ENCODE measurements at places on chromosomes 1 and 21.

GRCh38 chr1:93607814-93608186 lies 73.8 kb downstream of the BCAR3 start:
- H3K36me3 ChIP-seq, result no peaks in the 10 kb centered on the region
- no peaks in the 10 kb centered on the region for H3K27me3 ChIP-seq
- DNase-seq, result peak; percentile 31
- no peak overlapping the region for H3K27ac ChIP-seq
- H3K4me1 ChIP-seq, result peaks cover 2% of the 10 kb centered on the region
- H3K4me3 ChIP-seq, result no peak overlapping the region

- H3K4me3 ChIP-seq, result no peak overlapping the region
- DNase-seq, result no peak
- H3K36me3 ChIP-seq, result no peaks in the 10 kb centered on the region
- peaks cover 33% of the 10 kb centered on the region for H3K27me3 ChIP-seq
Measured at GRCh38 chr1:179745743-179746142, 2.7 kb downstream of the FAM163A start.

GRCh38 chr1:44609768-44610526 lies 64.3 kb downstream of the TMEM53 start:
- H3K36me3 ChIP-seq, result no peaks in the 10 kb centered on the region
- no peaks in the 10 kb centered on the region for H3K4me1 ChIP-seq
- DNase-seq, result no peak
- no peak overlapping the region for H3K27ac ChIP-seq
- no peaks in the 10 kb centered on the region for H3K27me3 ChIP-seq
- H3K4me3 ChIP-seq, result no peak overlapping the region

- peaks cover 22% of the 10 kb centered on the region for H3K36me3 ChIP-seq
- no peaks in the 10 kb centered on the region for H3K27me3 ChIP-seq
- peaks cover 30% of the 10 kb centered on the region for H3K4me1 ChIP-seq
- H3K27ac ChIP-seq, result no peak overlapping the region
- H3K4me3 ChIP-seq, result peak overlapping the region; percentile 93
Measured at GRCh38 chr1:231242516-231243198, 1.6 kb downstream of the GNPAT start.

DNA sequence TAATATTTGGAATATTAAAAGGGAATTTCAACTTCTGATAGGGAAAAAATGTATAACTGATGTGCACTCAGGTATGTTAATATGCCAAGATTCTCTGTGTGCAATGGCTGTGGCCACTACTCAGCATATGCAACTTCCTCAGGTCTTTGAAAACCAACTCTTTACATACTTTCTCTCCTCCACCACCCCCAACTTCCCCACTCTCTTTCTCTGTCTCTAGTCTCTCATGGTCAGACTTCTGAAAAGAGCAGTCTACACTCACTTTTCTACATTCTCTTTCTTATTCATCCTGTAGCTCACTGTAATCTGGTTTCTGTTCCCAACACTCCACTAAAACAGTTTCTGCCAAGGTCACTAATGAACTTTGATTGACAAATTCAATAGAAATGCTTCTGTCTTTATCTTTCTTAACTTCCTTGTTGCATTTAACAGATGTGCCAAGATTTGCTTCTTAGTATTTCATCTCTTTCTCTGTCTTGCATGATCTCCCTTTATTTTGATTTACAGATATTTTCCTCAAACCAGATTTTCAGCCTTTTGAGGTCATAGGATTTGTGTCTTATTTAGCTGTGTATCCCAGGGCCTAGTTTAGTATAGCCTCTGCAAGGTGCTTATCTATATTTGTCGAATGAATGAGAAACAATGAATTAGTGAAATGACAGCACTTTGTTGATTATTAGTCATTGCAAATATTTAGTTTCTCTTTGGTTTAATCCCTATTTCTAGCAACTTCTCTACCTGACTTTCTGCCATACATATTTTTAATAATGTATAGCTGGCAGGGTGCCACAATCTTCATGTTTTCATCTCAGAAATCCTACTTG lies 168.9 kb downstream of the LMO4 start:
- H3K4me1 ChIP-seq, result no peaks in the 10 kb centered on the region

DNA sequence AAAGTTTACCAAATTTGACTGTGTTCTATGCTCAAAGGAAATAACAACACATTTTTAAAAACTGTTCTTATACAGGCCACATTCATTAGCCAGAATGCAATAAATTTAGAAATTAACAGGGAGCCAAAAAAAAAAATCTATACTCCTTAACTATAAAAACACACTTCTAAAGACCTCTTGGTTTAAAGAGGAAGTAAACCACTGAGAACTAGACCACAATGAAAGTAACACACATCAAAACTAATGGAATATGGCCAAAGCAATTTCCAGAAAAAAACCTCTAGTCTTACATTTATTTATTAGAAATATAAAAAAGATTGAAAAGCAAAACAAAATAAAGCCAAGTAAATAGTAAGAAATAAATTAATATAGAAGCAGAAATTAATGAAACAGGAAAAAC lies 48.9 kb upstream of the GADD45A start:
- H3K4me3 ChIP-seq, result no peak overlapping the region
- peaks cover 4% of the 10 kb centered on the region for H3K4me1 ChIP-seq
- H3K27me3 ChIP-seq, result no peaks in the 10 kb centered on the region
- H3K36me3 ChIP-seq, result no peaks in the 10 kb centered on the region

GRCh38 chr1:27316860-27317259 lies 5.1 kb upstream of the TMEM222 start:
- no peak overlapping the region for H3K4me3 ChIP-seq
- peaks cover 8% of the 10 kb centered on the region for H3K4me1 ChIP-seq
- DNase-seq, result no peak
- H3K27ac ChIP-seq, result no peak overlapping the region
- H3K36me3 ChIP-seq, result no peaks in the 10 kb centered on the region

GRCh38 chr1:208369658-208370057 lies 125.5 kb upstream of the PLXNA2 start:
- no peak for DNase-seq
- H3K4me3 ChIP-seq, result no peak overlapping the region
- H3K27me3 ChIP-seq, result no peaks in the 10 kb centered on the region
- H3K4me1 ChIP-seq, result no peaks in the 10 kb centered on the region
- H3K36me3 ChIP-seq, result no peaks in the 10 kb centered on the region
- H3K27ac ChIP-seq, result no peak overlapping the region

DNA sequence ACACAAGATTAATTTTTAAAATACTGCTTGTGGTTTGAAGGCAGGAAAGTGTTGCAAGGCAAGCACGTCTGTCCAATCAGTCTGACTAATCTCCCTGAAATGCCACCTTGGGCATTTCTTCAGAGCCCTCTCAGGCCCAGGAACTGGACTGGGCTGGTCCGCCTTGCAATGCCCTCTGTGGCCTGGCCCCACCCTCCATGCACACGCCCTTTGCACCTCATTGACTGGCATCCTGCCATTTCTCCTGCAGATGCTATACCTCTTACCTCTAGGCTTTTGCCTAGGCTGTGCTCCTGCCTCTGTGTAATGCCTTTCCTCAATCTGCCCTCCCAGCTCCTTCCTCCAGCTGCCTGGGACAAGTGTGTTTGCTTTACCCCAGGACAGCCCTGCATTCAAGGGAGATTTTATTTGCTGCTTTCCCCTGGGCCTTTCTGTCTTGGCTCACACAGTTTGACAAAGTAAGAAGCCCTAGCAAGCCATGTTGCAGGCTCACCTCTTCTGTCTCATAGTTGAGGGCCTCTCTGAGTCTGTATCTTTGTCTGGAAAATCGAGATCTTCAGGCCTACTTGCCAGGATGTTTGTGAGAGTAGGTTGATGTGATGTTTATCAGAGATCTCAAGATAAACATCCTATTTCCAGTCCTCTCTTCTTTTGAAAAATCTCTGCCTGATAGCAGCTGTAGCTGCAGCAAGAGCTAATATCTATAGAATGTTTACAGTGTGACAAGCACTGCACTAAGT lies 149.2 kb upstream of the JUN start:
- peaks cover 18% of the 10 kb centered on the region for H3K4me1 ChIP-seq
- H3K27me3 ChIP-seq, result no peaks in the 10 kb centered on the region
- DNase-seq, result peak; percentile 24
- H3K36me3 ChIP-seq, result no peaks in the 10 kb centered on the region
- no peak overlapping the region for H3K27ac ChIP-seq

DNA sequence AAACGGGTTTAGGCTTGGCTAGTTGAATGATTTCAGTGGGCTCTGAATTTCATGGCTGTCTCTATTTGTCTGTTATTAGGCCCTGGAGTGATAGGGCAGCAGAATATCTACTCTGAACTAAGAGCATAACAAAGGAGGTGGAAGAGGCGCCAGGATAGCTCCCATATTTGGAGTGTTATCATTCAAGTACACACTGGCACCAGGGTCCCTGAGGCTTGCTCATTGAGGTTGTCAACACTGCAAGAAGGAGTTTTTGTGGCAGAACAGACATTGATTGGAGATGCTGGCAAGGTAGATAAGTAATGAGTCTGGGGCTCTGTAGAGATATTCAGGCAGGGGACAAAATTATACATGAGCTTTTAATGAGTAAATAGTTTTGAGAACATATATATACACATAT lies 1748.4 kb downstream of the MRPL39 start:
- H3K4me3 ChIP-seq, result no peak overlapping the region
- no peaks in the 10 kb centered on the region for H3K4me1 ChIP-seq
- no peaks in the 10 kb centered on the region for H3K27me3 ChIP-seq

GRCh38 chr1:12486401-12487005 lies 131.5 kb downstream of the DHRS3 start:
- H3K27me3 ChIP-seq, result no peaks in the 10 kb centered on the region
- H3K4me1 ChIP-seq, result peaks cover 4% of the 10 kb centered on the region
- H3K27ac ChIP-seq, result no peak overlapping the region
- peaks cover 24% of the 10 kb centered on the region for H3K36me3 ChIP-seq
- no peak for DNase-seq
- H3K4me3 ChIP-seq, result no peak overlapping the region

GRCh38 chr1:182626527-182626926 lies 22.3 kb upstream of the RGS16 start:
- H3K4me3 ChIP-seq, result no peak overlapping the region
- H3K4me1 ChIP-seq, result peaks cover 27% of the 10 kb centered on the region
- no peak overlapping the region for H3K27ac ChIP-seq

DNA sequence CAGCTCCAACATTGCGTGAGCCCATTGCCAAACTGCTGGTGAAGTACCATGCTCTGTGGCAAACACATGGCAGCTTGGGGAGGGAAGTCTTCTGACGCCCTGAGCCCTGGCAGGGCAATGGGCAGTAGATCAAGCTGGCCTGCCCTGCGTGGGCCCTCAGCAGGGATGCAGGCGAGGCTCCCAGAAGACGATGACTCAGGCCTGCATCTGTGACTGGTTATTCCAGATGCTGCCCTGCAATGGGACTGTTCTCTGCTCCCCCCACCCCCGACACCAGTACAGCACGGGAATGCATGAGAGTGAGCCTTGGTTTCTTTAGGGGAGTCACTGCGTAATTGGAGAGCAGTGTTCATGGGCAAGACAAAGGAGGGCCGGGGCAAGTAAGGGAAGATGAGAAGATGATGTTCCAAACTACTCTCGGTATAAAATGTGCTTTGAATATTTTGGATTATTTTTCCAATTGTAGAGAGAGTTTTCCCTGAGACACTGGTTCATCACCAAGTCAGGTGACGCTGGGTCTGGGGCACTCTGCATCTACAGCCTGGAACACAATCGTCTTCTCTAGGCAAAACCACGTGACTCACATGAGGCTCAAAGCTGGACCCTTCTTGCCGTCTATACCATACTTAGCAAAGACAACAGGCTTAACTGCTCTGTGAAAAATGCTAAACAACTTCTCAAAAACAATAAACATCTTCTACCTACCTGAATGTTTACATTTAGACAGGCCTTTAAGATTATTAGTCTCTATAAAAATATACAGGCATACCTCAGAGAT lies 9.0 kb upstream of the C1orf198 start:
- no peak for DNase-seq
- H3K27ac ChIP-seq, result no peak overlapping the region
- peaks cover 6% of the 10 kb centered on the region for H3K27me3 ChIP-seq
- no peaks in the 10 kb centered on the region for H3K4me1 ChIP-seq
- H3K36me3 ChIP-seq, result no peaks in the 10 kb centered on the region

- no peaks in the 10 kb centered on the region for H3K36me3 ChIP-seq
- no peaks in the 10 kb centered on the region for H3K4me1 ChIP-seq
- H3K27ac ChIP-seq, result no peak overlapping the region
- H3K27me3 ChIP-seq, result no peaks in the 10 kb centered on the region
- no peak overlapping the region for H3K4me3 ChIP-seq
Measured at GRCh38 chr1:37655274-37655673, 20.6 kb upstream of the RSPO1 start.

DNA sequence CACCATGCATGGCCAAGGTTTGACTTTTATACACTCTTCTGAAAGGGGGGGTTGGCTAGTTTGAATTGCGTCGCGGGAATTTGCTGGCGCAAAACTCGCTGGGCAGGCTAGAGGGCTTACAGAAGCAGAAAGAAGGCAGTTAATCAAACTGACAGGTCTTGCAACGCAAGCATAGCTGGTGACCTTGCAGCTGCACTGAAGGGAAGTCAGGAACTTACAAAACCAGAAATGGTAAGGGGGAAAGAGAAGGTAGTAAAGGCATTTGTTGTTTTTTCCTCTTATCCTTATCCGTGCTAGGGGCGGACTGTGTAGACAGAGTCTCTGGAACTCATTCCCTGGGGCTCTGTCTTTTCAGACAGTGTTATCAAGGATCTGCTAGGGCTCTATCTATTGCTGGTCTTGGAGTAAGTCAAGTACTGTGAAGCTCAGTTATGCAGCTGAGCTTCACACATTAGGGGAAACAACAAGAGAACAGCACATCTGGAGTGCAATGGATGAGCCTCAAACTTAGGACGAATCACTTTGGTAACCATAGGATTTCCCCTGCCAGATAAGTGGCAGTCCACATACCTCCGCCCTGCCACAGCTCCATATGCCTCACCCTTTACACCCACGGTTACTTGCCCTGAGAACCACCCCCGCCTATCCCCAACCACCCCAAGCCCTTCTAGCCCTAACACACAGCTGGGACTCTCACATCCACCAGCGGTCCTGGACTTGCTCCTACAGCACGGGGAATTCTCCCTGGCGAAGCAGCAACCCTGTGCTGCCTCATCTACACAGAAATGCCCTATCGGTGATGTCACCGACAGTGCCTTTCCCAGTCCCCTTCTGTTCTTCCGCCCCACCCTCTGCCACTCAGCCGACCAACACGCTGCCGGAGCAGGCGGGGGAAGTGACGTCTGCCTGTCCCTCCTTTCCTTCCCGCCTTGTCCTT lies 251.4 kb downstream of the FAM72C start:
- no peak for DNase-seq
- peak overlapping the region; percentile 7 for H3K4me3 ChIP-seq
- H3K27me3 ChIP-seq, result peaks cover 7% of the 10 kb centered on the region
- peaks cover 2% of the 10 kb centered on the region for H3K4me1 ChIP-seq
- no peak overlapping the region for H3K27ac ChIP-seq

DNA sequence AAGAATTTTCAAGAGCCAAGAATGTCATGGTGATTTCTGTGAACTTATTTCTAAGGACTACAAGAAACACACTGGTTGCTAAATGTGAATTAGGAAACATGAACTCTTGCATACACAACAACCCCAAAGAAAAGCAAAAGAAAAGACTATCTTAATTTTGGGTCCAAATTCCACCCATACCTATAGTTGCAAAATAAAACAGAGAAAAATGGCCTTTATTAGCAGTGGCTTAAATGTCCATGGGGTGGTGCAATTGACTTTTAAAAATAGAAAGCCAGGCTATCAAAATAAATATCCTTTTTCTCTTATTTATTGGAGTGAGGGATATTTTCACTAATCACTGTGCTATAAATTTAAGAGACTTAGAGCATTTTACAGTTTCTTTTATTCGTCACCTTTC lies 80.9 kb upstream of the DPYD start:
- H3K36me3 ChIP-seq, result no peaks in the 10 kb centered on the region
- H3K4me1 ChIP-seq, result no peaks in the 10 kb centered on the region
- no peak overlapping the region for H3K4me3 ChIP-seq

All from CD4-positive, alpha-beta T cell (primary cell).